CD4-positive, alpha-beta T cell (primary cell): ENCODE measurements at places on chromosomes 11 and 22. TPM values are rescaled to one million over a fixed set of nuclear protein-coding genes. Genes with fewer than 3 reads are reported as not detected.

GRCh38 chr11:118913411-118914125 lies 12.2 kb downstream of the BCL9L start:
- peak; percentile 77 for DNase-seq
- H3K27ac ChIP-seq = peak overlapping the region; percentile 96
- peaks cover 99% of the 10 kb centered on the region for H3K4me1 ChIP-seq
- H3K36me3 ChIP-seq = peaks cover 42% of the 10 kb centered on the region
- peak overlapping the region; percentile 54 for H3K4me3 ChIP-seq

GRCh38 chr11:77557553-77557952 lies 32.2 kb upstream of the AQP11 start:
- no peaks in the 10 kb centered on the region for H3K4me1 ChIP-seq
- no peak for DNase-seq
- no peak overlapping the region for H3K27ac ChIP-seq
- no peaks in the 10 kb centered on the region for H3K36me3 ChIP-seq
- peaks cover 3% of the 10 kb centered on the region for H3K27me3 ChIP-seq
- H3K4me3 ChIP-seq = no peak overlapping the region

GRCh38 chr11:14927146-14927545 lies 35.1 kb upstream of the CYP2R1 start:
- no peak overlapping the region for H3K27ac ChIP-seq
- no peak for DNase-seq
- no peak overlapping the region for H3K4me3 ChIP-seq

- H3K4me3 ChIP-seq = no peak overlapping the region
- H3K4me1 ChIP-seq = no peaks in the 10 kb centered on the region
- no peak overlapping the region for H3K27ac ChIP-seq
These were observed 224.5 kb downstream of the KIRREL3 start for GRCh38 chr11:126776119-126776518.

DNA sequence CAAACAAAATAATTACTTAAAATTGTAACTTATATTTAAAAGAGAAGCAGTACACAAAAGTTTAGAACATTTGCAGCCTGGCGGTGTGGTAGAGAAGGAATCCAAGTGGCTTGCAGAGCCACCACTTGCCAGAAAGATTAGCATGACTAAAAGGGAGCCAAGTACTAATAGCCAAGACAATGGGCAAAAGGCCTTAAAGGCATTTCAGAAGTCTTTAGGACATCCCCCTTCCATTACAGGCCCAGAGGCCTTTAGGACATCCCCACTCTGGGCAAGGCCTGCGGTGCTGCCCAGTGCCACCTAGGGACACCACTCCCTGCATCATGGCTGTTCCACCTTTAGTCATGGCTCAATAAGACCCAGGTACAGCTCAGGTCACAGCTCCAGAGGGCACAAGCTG lies 32.4 kb downstream of the TMEM225 start:
- no peak for DNase-seq
- no peaks in the 10 kb centered on the region for H3K4me1 ChIP-seq
- H3K27me3 ChIP-seq = no peaks in the 10 kb centered on the region
- H3K27ac ChIP-seq = no peak overlapping the region
- H3K36me3 ChIP-seq = no peaks in the 10 kb centered on the region

TSPAN4 gene
- total RNA-seq = 2.0 TPM

FXYD2 gene
- 2.1 TPM for total RNA-seq

GRCh38 chr22:18992543-18993198 lies 56.6 kb upstream of the PRODH start:
- H3K27ac ChIP-seq = no peak overlapping the region
- DNase-seq = no peak
- no peak overlapping the region for H3K4me3 ChIP-seq
- H3K27me3 ChIP-seq = no peaks in the 10 kb centered on the region

JAML gene
- total RNA-seq = 26.7 TPM

DNA sequence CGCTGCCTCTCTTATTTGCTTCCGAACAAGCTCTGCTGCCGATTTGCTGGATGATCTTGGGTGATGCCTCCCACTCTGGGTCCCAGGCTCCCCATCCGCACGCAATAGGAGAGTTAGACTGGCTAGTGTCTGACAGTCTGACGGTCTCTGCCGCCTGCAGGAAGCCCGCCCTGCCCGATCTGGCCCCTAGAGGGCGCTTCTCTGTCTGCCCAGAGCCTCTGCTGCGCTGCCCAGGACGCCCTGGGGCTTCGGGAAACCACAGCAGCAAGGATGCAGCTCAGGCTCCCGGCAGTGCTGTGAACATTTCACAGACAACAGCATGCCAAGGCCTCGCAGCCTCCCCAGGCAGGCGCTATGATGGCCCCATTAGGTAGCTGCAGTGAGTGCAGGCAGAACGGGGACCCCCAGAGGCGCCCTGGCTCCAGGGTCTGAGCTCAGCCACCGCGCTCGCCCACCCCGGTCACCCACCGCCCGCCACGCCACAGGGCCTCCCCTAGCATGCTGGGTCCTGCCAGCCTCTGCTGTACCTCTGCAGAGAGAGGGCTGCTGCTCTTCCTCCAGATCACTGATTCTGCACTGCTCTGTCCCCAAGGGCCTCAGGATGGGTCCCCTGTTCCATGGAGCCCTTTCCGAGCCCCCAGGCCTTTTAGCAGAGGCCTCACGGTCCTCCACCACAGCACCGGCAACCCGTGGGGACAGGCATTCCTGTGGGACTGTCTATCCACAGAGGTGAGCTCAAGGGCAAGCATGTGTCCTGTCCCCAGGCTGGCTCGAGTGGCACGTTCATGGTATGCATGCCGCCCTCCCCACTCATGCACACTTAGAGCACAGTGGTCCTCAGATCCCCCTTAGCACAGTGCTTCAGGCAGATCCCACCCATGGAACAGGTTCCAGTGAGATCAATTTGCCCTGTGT lies 4.3 kb upstream of the BAIAP2L2 start:
- H3K4me3 ChIP-seq = no peak overlapping the region
- H3K27ac ChIP-seq = no peak overlapping the region
- H3K4me1 ChIP-seq = peaks cover 8% of the 10 kb centered on the region
- DNase-seq = peak; percentile 69
- no peaks in the 10 kb centered on the region for H3K27me3 ChIP-seq

- H3K4me3 ChIP-seq = no peak overlapping the region
- H3K36me3 ChIP-seq = no peaks in the 10 kb centered on the region
- H3K27ac ChIP-seq = no peak overlapping the region
- DNase-seq = no peak
- no peaks in the 10 kb centered on the region for H3K27me3 ChIP-seq
These were observed 4.3 kb upstream of the OR52R1 start for GRCh38 chr11:4808476-4808875.

DNA sequence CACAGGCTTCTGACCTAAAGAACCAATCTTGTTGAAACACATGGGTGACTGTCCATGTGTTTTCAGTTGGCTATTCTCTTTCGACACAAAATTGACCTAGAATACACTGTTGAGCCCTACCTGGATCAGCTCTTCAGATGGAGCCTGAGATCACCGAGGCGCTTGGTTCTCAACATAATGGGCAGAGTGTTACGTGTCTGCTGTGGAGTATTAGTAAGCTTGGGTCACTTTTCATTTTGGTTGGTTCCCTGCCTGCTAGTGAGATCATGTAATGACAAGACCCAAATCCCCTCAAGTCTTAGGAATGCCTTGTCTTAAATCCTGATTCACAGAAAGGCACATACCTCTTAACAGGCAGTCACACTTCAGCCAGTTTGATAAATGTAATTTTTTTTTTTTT lies 8.7 kb downstream of the MED19 start:
- DNase-seq = no peak
- H3K27me3 ChIP-seq = no peaks in the 10 kb centered on the region
- no peak overlapping the region for H3K4me3 ChIP-seq
- H3K36me3 ChIP-seq = peaks cover 44% of the 10 kb centered on the region
- no peaks in the 10 kb centered on the region for H3K4me1 ChIP-seq

DNA sequence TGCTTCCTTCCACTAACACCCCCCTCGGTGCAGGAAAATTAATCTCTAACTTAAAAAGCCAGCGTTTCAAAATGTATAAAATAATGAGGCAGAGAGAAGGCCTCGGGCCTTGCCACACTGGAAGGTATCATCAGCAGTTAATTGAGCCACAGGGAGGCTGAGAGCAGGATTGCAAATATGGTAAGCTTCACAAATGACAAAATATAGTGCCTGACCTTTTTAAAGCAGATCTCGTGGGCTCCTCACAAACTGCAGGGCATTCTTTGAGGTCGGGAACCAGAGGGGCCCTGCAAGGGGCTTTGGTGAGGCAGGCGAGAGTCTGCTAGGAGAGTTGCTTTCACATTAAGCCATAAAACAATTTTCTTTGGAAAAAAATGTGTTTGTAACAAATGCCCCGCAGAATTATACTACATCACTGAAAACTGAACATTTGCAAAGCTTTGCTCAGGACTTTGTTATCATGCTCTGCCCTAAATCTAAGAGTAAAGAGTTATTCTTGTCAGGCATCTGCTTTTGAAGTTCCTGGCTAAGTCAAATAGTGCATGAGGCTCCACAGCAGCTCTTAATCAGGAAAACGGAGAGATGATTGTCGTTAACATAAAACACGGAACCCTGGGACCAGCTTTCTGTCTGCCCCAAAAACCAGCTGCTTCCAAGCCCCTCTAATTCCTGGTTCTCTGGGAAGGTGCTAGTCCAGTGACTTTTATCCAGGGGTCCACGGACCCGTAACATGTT lies 61.4 kb upstream of the SYT13 start:
- H3K27ac ChIP-seq = no peak overlapping the region
- no peaks in the 10 kb centered on the region for H3K36me3 ChIP-seq
- H3K27me3 ChIP-seq = no peaks in the 10 kb centered on the region
- DNase-seq = no peak
- H3K4me1 ChIP-seq = no peaks in the 10 kb centered on the region

MYRF gene
- 0.31 TPM for total RNA-seq

ZDHHC24 gene
- total RNA-seq = 18.4 TPM

DNA sequence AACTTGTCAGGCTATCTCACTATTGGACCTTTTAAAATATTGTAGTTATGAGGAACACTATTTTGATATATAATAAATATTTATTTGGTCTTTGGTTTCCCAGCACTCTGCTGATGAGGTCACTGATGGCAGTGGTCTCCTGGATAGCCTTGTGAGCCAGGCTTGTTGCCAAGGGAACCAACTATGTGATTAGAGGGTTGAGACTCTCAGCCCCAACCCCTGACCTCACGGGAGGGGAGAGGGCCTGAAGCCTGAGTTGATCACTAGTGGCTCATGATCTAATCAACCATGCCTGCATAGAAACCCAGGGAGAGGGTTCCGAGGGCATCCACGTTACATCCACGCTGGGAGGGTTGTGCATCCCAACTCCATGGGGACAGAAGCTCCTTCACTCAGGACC lies 10.8 kb downstream of the PANX1 start:
- no peak overlapping the region for H3K27ac ChIP-seq
- no peaks in the 10 kb centered on the region for H3K36me3 ChIP-seq
- H3K4me1 ChIP-seq = peaks cover 16% of the 10 kb centered on the region
- no peak overlapping the region for H3K4me3 ChIP-seq
- no peak for DNase-seq

GRCh38 chr11:11960687-11961086 lies 47.7 kb downstream of the DKK3 start:
- no peak overlapping the region for H3K27ac ChIP-seq
- no peak overlapping the region for H3K4me3 ChIP-seq
- no peaks in the 10 kb centered on the region for H3K27me3 ChIP-seq
- no peak for DNase-seq
- peaks cover 17% of the 10 kb centered on the region for H3K36me3 ChIP-seq

- no peak for DNase-seq
- H3K4me1 ChIP-seq = no peaks in the 10 kb centered on the region
- no peaks in the 10 kb centered on the region for H3K27me3 ChIP-seq
- H3K4me3 ChIP-seq = no peak overlapping the region
These were observed 47.5 kb upstream of the CDON start for GRCh38 chr11:126109941-126110731.

OR52A1 gene
- total RNA-seq = not detected

A4GALT gene
- total RNA-seq = not detected

DNA sequence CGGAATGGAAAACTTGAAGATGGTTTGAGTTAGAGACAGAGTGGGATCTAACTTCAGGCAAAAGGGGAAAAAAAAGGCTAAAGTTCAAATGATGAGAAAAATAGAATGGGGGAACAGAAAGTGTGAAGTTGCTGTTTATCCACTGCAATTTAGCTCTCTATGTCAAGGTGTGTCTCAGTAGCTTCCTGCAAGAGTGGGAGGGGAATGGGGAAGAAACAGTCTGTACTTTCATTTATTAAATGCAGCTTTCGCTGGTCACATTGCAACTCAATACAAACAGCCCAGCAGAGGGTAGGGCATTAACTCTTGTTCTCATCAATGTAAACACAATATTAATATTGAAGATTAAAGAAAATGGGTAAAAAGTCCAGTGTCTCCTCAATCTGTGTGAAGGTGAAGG lies 214.7 kb upstream of the SYN3 start:
- no peak overlapping the region for H3K4me3 ChIP-seq
- H3K4me1 ChIP-seq = no peaks in the 10 kb centered on the region

RBMXL2 gene
- total RNA-seq = 0.14 TPM
